ENCODE measurements at places on chromosomes 5 and 9.
A peak's percentile ranks its signal among the peaks of the same experiment; 100 is the strongest.

DNA sequence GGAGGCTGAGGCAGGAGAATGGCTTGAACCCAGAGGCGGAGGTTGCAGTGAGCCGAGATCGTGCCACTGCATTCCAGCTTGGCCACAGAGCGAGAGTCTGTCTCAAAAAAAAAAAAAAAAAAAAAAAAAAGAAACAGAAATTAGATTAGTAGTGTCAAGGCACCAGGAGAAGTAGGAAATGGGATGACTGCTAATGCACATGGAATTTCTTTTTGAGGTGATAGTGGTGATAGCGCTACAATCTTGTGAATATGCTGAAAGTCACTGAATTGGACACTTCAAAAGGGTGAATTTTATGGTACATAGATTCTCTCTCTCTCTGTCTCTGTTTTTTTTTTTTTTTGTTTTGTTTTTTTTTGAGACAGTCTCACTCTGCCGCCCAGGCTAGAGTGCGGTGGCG, 42.1 kb upstream of the SUB1 start:
- DNase-seq: no peak

DNA sequence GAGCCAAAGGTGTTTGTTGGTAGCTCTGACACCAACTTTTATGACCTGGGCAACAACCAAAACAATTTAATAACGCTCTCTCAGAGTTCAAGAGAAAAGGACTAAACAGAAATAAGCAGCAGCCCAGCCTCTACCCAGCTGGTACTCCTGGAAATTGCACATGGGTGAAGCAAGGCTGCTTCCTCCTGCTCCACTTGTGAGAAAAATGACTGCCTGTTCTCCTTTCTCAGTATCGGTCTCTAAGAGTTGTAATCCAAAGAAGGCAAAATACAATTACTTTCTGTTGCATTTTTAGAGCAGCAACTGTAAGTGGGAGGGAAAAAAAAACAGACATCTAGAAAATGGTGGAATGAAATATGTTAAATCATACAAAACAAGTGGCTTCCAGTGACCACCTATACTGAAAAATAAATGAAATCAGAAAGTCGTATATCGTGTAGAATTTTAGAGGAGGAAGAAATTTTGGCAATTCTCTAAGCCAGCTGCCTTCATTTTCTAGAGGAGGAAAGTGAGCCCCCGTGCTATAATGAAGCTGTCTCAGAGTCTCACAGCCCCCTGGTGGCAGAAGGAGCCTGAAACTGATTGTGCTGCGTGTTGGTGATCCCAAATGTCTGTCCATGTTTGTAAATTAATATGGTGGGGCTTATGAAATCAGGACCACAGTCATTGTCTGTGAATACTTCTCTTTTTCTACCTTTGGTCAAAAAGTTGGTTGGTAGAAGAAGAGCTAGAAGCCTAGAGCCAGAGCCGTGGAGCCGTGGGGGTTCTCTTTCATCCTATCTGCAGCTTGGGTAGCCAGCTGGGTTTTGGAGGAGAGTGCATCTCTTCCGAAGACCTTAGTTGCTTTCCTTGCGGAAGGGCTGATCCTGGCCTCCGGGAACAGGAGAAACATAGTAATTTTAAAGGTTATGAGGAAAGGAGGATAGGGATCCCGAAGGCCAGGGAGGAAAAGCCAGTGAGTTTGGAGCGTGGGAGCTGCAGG, 139.9 kb downstream of the PIP5K1B start:
- no peak for DNase-seq

- no peak for DNase-seq
Observed at GRCh38 chr5:159510282-159510681, 180.0 kb upstream of the IL12B start.

DNA sequence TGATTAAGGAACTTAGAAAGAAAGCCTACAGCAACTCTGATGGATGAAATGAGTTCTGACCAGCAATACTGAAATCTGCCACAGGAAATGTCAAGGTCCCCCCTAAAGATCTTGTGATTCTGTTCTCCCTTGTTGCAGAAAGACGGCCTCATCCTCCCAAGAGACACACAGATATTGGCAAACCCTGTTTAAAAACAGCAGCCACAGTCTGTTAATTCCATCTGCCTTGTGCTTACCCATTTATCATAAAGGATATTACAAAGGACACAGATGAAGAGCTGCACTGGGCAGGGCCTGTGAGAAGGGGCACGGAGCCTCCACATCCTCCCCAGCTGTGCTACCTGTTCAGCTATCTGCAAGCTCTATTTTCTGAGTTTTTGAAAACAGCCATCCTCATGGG, 15.2 kb downstream of the RAPGEF1 start:
- no peak for DNase-seq

DNA sequence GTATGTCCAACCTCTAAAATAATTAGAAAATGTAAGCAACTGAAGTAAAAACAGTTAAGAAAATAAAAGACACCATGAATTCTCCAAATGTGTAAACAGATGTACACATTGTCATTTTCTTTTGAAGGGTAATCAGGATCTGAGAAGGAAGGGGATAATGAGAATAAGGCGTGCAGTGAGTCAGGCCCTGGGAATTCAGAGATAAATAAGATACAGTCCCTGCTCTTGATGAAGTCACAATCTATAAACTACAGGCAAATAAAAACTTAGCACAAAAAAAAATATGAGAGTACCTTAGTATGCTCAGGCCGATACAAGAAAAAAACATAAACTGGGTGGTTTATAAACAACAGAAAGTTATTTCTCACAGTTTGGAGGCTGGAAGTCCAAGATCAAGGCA, 315.3 kb downstream of the DNAH5 start:
- no peak for DNase-seq

GRCh38 chr9:16386827-16387077, 483.7 kb downstream of the BNC2 start:
- no peak for DNase-seq

- no peak for DNase-seq
Observed at GRCh38 chr9:16768816-16769215, 101.7 kb downstream of the BNC2 start.

GRCh38 chr9:4096121-4096520, 203.7 kb downstream of the GLIS3 start:
- DNase-seq: no peak

- no peak for DNase-seq
Observed at GRCh38 chr9:120937127-120937526, 10.5 kb upstream of the TRAF1 start.

- DNase-seq: no peak
Observed at GRCh38 chr5:81794226-81794625, 43.3 kb upstream of the SSBP2 start.

DNA sequence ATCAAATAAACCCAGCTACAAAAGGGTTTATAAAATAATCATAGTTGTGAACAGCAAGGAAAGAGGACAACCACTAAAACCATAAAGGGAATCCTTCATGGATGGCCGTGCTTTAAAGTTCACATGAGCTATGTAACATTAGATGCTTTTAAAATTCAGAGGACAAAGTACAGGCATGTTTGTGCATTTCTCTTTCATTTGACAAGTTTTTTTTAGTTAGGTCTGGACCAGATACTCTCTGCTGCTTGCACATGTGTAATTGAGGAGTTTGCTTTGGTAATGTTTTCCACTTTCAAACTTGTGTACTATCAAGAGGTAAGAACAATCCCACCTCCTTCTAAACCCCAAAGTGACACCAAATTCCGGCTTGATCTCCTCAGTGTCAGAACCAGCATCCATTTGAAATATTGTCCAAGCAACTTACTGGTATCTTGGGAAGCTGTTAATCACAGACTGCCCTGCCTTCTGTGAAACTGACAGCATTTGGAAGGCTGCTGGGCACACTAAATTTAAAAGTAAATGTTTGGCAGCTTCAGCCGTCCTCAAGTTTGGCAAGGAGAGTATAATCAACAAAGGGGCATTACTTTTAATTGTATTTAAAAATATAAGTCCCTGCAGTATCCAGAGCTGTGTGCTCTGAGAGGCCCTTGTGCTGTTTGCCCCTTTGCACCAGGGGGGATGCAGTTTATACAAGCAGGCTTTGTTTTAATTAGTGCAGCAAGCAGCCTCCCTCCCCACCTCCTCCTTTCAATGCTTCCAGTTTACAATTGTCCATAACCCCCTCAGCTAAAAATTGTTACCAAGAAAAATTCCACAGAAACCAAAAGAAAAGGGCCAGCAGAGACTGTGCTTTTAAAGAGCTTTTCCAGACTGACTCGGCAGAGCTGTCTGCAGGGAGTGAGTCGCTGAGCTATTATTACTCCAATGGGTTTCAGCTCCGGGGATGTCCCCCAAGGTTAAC, 328.3 kb upstream of the MPDZ start:
- no peak for DNase-seq

DNA sequence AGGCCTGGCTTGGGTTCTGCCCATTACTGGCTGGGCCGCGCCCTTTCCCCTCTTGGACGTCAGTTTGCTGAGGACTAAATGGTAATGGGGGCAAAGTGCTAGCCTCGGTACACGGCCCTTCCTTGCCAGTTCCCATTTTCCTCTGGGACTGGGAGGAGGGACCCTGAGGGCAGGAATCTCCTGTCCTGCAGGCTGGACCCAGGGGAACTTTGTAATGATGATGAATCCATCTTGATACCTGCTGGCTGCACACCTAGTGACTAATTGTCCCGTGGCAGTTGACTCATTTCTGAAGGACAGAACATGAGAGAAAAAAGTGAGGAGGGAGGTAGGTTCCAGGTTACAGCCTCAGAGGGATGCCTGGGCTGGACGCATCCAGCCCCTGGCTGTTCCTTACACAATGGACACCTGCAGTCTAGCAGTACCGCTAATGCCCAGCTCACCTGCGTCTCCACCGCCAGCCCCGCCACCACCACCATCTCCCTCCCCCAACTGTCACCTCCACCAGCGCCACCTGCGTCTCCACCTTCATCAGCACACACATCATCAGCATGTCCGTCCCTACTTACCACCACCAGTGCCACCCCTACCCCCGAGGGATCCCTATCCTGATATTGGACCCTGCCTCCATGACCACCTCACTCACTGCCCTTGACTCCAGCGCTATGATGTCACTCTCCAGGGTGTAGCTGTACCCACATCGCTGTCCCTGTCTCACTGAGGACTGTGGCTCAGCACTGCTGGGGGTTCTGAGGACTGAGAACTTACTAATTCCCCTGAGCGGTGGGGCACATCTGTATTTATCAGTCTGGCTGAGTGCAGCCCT, 4.3 kb downstream of the CDHR2 start:
- no peak for DNase-seq

DNA sequence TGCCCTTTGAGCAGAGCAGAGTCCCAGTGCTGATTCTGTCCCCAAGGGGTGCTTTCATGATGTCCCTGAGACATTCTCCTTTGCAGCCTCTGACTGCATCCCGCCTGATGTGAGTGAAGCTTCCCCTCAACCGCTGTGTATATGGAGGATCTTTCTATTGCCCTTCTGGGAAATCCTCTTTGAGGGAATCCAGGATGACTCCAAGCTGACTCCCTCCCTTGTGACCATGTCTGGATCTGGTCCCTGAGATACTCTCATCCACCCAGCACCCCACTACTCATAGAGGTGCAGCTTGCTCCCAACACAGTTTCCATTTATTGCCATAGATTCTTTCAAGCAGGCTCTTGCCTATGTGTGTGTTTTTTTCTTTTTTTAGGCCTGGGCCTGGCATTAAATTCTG, 216.5 kb downstream of the SEC61B start:
- no peak for DNase-seq

- DNase-seq: peak; percentile 92
Observed at GRCh38 chr5:163505368-163506094, at the start of gene MAT2B. TSS of gene MAT2B (plus strand) at chr5:163505619. CDS start at chr5:163505687, 68 bp downstream.

GRCh38 chr9:130128733-130129431, 43.3 kb upstream of the NCS1 start:
- peak; percentile 61 for DNase-seq

DNA sequence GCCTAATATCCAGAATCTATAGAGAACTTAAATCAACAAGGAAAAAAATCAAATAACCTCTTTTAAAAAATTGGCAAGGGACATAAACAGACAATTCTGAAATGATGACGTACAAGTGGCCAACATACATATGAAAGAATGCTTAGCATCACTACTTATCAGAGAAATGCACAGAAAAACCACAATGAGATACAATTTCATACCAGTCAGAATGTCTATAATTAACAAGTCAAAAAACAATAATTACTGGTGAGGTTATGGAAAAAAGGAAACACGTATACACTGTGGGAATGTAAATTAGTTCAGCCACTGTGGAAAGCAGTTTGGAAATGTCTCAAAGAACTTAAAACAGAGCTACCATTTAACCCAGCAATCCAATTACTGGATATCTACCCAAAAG, 1192.0 kb downstream of the CDH12 start:
- DNase-seq: no peak

DNA sequence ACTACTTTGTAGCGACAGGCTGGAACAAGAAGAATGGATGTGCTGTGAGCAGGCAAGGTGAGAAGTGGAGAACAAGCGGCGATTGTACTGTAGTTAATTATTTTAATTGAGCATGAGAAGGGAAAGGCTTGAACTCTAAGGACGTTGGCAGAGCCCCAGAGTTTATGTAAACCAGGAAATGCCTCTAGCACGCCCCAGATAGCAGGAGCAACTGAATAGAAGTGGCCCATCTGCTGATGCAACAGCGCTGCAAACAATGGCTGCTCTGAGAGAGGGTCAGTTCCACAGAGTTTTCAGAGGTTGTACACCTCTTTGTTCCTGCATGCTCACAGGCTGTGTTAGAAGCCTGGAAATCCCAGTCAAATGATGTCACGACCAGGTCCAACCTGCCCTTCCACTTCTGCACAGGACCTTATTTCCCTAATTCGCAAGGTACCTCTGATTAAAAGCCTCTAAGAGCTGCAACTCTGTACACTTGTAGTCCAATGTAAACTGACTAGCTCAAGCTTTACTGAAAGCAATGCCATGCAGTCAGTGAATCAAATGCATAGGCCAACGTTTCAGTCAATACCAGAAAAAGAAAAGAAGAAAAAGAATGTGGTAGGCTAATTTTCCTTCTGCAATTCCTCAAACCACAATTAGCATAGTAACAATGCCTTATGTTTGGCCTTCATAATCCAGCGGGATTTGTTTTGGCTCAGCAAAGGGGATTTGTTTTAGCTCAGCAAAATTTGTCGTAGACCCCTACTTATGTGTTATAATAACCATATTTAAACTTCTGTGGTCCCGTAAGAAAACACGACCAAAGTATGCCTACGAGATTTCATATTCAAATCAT, 119.6 kb upstream of the RETREG1 start:
- no peak for DNase-seq

DNA sequence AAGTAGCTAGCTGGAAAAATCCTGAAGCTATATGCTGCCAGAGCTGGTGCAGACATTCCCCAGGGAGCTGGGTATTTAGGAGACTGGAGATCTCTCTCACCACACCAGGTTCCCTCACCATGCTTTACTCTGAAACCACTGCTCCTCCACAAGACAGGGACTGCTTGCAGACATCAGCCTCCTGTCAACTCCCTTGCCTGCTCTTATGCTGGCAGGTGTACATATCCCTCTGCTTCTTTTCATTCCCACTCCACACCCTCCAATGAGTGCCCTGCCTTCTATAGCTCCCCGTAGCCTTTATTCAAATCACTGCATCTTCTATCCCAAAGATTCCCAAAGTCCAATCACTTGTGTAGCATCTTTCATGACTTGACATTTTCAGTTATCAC, 380.7 kb downstream of the NFIB start:
- no peak for DNase-seq

- no peak for DNase-seq
Observed at GRCh38 chr9:122286764-122287163, 22.1 kb downstream of the MRRF start.
